Stimulated activated CD4-positive, alpha-beta T cell treated with anti-CD3 and anti-CD28 coated beads, Interleukin-1b, Interleukin-23, amount 100 ng/mL, for 1 hour (primary cell): ENCODE measurements at places on chromosomes 3 and 15.

- DNase-seq, result no peak
Measured at GRCh38 chr3:37162501-37163245, 11.7 kb downstream of the LRRFIP2 start.

GRCh38 chr15:81880833-81881232 is 165.0 kb downstream of the MEX3B start:
- no peak for DNase-seq

DNA sequence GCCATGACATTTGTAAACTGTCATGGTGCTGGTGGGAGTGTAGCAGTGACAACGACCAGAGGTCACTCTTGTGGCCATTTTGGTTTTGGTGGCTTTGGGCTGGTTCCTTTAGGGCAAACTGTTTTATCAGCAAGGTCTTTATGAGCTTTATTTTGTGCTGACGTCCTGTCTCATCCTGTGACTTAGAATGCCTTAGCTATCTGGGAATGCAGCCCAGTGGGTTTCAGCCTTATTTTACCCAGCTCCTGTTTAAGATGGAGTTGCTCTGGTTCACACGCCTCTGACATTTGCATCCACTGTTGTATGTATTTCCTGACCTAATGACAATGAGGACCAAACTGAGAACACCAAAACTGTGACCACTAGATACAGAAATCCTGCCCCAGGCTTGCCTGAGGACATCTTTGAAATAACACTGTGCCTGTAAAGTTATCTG is 37.6 kb downstream of the RAB8B start:
- DNase-seq, result no peak

DNA sequence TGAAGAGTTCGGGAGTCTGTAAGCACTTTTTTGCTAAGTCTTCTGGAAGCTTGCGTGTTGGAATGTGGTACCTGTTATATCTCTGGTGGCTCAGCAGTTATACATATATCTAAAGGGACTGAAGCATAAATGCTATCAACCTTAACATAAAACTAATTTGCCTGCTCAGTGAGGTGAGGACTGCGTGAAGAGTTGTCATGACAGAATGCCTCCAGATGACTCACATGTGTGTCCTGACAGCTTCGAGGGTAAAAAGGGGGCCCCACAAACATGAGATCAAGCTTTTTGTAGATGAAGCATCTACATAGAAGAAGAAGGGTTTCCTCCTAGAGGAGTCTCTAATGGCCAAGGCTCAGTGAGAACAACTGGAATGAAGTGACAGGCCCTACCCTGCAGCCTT is 88.8 kb upstream of the C3orf80 start:
- DNase-seq, result no peak

GRCh38 chr15:100690032-100690794 is 87.8 kb downstream of the ASB7 start:
- no peak for DNase-seq

DNA sequence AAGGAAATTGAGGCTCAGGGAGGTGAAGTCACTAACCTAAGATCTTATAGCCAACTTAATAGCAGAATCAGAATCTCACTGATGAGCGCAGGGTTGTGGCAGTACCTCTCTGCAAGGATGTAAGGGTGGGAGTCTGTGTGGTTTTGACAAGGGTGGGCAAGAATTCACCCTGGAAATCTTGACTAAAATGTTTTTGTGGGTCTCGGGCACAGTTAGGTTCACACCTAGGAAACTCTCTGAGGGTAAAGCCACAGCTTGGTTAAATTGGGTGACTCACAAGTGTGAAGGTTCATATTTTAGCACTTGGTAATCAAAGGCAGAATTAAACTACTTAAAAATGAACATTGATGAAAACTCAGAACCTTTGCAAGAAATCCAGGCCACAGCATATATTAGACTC is 178.2 kb upstream of the EOMES start:
- DNase-seq, result no peak

- DNase-seq, result no peak
Measured at GRCh38 chr3:44506961-44507360, 29.5 kb upstream of the ZNF445 start.

DNA sequence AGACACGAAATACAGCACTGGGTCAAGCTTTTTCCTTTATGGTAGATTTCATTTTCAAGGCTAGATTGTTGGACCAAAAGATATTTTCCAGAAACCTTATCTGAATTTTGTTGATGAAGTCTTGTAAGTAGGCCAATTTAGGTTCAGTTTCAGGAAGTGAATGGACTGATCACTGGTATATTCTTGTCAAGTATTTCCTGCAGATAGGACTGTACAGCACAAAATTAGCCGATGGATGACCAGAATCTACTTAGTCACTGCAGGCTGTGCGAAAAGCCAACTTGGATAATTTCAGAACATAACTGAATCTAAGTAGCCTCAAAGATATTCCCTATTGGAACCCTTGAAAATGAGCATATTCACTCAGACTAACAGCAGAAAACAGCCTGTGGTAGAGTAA is 206.5 kb downstream of the NR1D2 start:
- no peak for DNase-seq
